ENCODE measurements at places on chromosomes 4 and X. TPM values are rescaled to one million over a fixed set of nuclear protein-coding genes. Genes with fewer than 3 reads are reported as not detected.

NAA11 gene
- total RNA-seq, result not detected

POLN gene
- 4.8 TPM for total RNA-seq

TLR1 gene
- total RNA-seq, result 9.6 TPM

CEP135 gene
- 21.4 TPM for total RNA-seq

SULT1E1 gene
- total RNA-seq, result 35.0 TPM

GAGE1 gene
- not detected for total RNA-seq

RNF212 gene
- total RNA-seq, result 1.6 TPM

ZNF157 gene
- 2.6 TPM for total RNA-seq

TSR2 gene
- 24.8 TPM for total RNA-seq

FRG1 gene
- total RNA-seq, result 31.7 TPM

GUCY1A1 gene
- 76.6 TPM for total RNA-seq

AVPR2 gene
- 0.99 TPM for total RNA-seq

ARMCX1 gene
- total RNA-seq, result 73.6 TPM

MAGEC1 gene
- not detected for total RNA-seq

GYPE gene
- 2.6 TPM for total RNA-seq

RASGEF1B gene
- total RNA-seq, result 140 TPM

ADAMTS3 gene
- 11.3 TPM for total RNA-seq

PPP4R3C gene
- total RNA-seq, result not detected

DKK2 gene
- 54.8 TPM for total RNA-seq

YIPF7 gene
- 0.44 TPM for total RNA-seq

PFKFB1 gene
- total RNA-seq, result not detected

KLB gene
- total RNA-seq, result 0.11 TPM

TRIM61 gene
- 2.7 TPM for total RNA-seq

NHSL2 gene
- total RNA-seq, result 15.6 TPM

AFM gene
- not detected for total RNA-seq

VSIG4 gene
- total RNA-seq, result 10.9 TPM

PAGE2 gene
- total RNA-seq, result not detected

SHISA3 gene
- total RNA-seq, result 1.5 TPM

OTOP1 gene
- not detected for total RNA-seq

LRRC66 gene
- 0.66 TPM for total RNA-seq

RGN gene
- 11.4 TPM for total RNA-seq

ASB9 gene
- 5.3 TPM for total RNA-seq

ATP1B4 gene
- total RNA-seq, result 19.1 TPM

SULT1B1 gene
- 2.5 TPM for total RNA-seq

FMR1NB gene
- total RNA-seq, result not detected

Data from camera-type eye (tissue), 1 donor.